ENCODE measurements at places on chromosomes 7 and 10. TPM values are rescaled to one million over a fixed set of nuclear protein-coding genes. Genes with fewer than 3 reads are reported as not detected.

Gene PDE6C
- not detected for total RNA-seq

Gene ANKRD2
- total RNA-seq, result 29.7 TPM

Gene GUSB
- 38.8 TPM for total RNA-seq

Gene ZNF107
- total RNA-seq, result 6.2 TPM

Gene ZFAND4
- total RNA-seq, result 17.2 TPM

Gene ITGB8
- total RNA-seq, result 27.0 TPM

Gene NAT16
- not detected for total RNA-seq

Gene PSAP
- total RNA-seq, result 564 TPM

Gene ARHGEF35
- 4.2 TPM for total RNA-seq

Gene PRKCQ
- total RNA-seq, result 15.2 TPM

Gene CFAP58
- 0.62 TPM for total RNA-seq

Gene AKR1C8
- not detected for total RNA-seq

Gene NXPH1
- not detected for total RNA-seq

Gene EPDR1
- total RNA-seq, result 220 TPM

Gene CLEC5A
- not detected for total RNA-seq

Gene GPR15LG
- total RNA-seq, result not detected

Gene LRRTM3
- total RNA-seq, result 0.62 TPM

Gene DOCK4
- total RNA-seq, result 34.9 TPM

Gene FAM131B
- total RNA-seq, result 1.5 TPM

Gene SORCS1
- total RNA-seq, result 17.8 TPM

Gene MMS19
- total RNA-seq, result 127 TPM

Gene GDF2
- not detected for total RNA-seq

Gene ZNF248
- 28.9 TPM for total RNA-seq

Gene SPDYE11
- not detected for total RNA-seq

All from tongue (tissue), 3 donors.